AG04450 (cell line): ENCODE measurements at places on chromosomes 16 and 17.
A peak's percentile ranks its signal among the peaks of the same experiment; 100 is the strongest.

- no peak for DNase-seq
Measured at GRCh38 chr16:35664091-35664693, 2204.8 kb downstream of the TP53TG3F start.

DNA sequence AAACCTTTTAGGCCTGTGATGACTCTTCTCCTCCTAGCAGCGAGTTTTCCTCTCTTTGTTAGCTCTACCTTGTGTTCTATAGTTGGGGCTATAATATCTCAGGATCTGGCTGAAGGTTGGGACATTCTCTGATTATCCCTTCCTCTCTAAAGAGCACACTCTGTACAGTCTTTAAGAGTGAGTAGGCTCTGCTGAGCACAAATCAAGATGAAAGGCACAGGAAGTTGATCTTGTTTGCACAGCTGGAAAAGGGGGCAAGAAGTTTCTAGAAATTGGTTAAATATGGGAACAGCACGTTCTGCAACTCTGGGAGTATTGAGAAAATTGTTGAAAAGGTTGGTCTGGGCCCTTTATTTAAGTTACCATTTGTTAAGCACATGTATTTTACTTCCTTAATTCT is 240.9 kb downstream of the CDH11 start:
- no peak for DNase-seq

DNA sequence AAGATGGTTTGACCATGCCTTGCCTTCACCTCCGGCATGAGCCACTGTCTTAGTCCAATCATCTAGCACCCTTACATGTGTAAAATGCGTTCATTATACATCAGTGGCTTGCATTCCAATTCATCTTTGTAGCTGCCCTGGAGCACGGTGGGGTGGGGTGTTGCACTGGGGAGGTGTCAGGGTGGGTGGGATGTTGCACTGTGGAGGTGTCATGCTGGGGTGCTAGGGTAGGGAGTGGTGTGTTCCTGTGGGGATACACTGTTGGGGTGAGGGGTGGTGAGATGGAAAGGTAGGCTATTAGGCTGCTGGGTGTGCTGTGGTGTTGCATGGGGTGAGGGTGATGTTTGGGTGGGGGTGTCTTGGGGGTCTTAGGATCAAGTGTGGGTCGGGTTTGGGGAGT is 47.0 kb downstream of the NLRC5 start:
- no peak for DNase-seq

- peak; percentile 89 for DNase-seq
Measured at GRCh38 chr17:2954898-2955445, 108.4 kb downstream of the OR1D5 start.

DNA sequence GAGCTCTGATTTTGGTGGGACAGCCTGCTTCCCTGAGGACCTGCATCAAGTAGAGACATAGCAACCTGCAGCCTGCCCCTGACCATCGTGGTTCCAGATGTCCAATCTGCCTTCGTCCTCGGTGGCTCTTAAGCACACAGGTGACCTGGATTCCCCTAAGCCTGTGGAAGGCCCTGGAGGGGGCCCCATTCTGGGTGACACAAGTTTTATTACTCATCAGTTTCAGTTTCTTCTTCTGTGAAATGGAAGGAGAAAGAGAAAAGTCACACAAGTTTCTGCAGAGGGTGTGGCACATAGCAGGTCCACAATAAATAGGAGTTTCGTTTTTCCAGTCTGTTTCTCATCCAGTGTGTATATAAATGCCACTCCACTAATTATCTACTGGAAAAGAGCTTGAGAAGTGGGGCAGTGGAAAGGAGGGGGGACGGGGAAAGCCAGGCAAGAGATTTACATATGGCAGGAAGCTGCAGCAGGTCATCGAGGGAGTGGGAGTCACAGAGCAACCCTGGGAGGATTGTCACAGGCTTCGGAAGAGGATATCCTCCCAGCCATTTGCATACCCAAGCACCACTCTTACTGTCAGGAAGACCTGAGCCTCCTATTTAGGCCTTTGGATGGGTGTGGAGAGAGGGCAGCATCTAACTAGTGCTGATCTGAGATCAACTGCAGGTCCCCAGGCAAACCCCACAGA is 10.0 kb upstream of the NOS2 start:
- no peak for DNase-seq

DNA sequence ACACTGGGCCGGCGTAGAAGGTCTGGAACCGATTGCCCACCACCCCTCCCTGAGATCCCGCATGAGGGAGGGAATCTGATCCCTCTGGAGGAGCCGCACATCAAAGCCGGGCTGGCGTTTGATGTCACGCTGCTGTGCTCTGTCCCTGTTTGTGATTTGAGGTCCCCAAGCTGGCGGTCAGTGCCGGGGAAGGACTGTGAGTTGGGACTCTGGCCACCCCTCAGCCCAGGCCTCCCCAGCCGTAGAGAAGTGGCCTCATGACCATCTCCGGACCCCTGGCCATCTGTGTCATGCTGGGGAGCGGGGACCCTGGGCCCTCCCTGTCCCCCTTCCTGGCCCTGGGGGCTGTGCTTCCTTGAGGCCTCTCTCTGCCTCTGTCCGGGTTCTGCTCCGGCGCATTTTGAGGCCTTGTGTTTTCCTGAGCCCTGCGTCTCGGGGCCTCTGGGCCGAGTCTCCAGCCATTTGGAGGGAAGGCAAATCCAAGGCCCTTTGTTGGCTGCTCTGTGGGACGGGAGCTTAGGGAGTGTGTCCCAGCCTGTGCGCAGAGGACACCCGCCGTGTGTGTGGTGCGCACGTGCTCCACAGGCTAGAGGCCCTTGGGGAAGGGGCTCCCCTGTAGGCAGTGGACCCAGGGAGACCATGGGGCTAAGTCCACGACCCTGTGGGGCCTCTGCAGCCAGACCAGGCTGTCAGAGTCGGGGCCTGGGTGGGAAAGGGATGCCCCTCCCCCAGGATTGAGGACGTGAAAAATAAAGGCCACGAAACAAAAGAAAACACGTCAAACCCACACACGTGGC is 15.1 kb downstream of the ASPSCR1 start:
- DNase-seq: no peak

DNA sequence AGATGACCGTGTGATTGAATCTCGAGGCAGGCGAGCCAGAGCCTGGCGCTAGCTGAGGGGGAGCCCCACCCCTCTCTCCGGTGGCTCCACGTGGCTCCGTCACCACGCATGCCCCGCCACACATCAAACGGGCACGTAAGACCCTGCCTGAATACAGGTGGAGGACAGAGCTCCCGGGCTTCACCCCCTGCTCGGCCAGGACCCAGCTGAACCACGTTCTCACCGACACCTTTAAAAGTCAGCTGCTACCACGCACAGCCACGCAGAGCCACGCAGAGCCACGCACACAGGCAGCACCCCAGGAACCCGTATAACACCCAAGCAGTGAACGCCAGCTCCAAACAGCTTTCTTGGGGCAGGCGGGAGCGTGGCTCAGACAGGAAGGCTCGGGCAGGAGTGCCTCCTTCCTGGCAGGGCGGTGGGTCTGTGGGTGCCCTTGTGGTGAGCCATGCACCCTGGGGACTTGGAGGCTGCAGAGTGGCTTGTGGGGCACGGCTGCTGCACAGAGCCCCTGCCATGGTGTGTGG is 4.4 kb downstream of the TMEM204 start:
- DNase-seq: no peak

DNA sequence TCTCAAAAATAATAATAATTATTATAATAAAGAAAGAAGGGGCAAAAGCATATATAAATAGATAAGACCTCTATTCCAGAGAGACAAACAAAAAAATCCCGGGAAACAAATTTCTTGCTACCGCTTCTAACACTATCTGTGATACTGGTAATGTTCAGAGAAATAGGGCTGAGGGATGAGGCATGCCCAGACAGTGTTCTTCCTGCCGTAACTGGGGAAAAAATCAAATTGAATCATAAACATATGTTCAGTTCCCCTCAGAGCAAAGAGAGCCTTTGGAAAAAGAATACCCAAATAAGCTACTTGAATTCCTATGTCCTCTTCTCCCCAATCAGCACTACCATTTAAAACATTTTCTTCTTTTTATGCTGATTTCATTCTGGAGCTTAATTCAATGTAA is 688.0 kb downstream of the KCNJ2 start:
- DNase-seq: no peak

DNA sequence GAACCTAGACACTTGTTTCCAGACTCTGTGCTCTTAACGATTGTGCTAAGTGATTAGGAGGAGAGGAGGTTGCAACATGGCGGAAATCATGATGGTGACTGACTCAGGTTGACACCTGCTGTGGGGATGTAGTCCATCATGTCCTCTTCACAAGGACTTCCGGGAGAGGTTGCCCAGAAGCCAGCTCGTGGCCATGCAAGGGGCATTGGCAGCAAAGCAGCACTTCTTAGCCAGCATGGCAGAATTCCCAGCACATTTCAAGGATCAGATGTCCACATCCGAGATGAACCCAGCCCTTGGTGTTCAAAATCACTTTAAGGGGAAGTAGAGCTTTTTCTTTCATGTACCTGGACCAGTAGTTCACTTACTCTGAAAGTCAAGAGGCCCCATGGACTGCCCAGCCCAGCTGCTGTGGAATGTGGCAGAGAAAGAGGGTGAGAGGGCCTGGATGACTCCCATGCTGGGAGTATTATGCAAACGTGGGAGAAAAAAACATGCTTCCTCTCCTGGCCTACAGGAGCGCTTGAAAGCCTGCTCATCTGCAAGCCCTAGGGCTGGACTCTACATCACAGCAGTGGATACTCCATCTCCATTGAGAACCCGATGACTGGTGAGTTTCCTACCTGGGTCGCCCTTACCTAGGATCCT is 65.5 kb downstream of the IRX6 start:
- DNase-seq: no peak

- peak; percentile 70 for DNase-seq
Measured at GRCh38 chr16:86517652-86518258, 7.4 kb downstream of the FOXF1 start.
